ENCODE measurements at places on chromosomes 6 and 20.

DNA sequence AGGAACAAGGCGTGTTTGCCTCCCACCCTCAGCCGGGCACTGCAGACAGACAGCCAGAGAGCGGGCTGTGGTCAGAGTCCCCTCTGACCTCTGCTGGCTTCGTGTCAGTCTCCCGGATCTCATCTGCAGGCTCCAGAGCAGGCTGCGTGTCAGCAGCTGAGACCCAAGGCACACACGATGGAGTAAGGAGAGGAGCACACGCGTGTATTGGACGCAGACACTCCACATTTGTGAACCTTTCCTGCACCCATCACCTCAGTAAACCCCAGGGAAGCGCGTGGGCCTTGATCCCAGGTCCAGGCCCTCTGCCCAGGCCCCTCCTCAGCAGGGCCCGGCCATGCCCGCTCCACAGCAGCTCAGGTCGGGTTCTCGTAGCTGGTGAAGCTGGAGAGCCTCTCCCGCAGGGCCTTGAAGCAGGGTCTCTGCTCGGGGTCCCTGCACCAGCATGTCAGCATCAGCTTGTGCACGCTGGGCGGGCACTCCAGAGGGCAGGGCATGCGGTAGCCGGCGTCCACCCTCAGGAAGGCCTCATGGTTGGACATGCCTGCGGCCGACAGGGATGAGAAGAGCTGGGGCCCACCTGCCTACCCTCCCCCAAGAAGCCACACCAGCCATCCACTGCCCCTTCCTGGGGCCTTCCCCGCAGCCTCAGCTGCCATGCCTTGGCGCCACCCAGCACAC, 7.9 kb downstream of the PTK6 start:
- DNase-seq, result no peak

DNA sequence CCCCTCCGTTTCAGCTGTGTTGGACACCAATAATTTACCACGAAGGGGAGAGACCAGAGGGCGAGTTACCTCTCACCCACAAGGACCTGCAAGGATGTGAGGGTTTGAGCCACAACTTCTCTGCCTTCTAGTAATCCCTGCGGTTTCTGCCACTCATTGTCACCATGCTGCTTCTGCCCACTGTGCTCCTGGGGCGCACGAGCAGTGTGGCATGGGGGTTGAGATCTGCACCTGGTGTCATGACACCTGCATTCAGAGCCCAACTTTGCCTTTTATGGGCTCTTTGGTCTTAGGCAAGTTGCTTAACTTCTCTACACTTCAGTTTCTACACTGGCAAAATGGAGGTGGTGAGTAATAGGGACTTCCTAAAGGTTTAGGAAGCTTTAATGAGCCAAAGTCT, 84.9 kb downstream of the SOBP start:
- DNase-seq, result no peak

- DNase-seq, result no peak
Measured at GRCh38 chr6:13935190-13935880, 10.6 kb downstream of the RNF182 start.

DNA sequence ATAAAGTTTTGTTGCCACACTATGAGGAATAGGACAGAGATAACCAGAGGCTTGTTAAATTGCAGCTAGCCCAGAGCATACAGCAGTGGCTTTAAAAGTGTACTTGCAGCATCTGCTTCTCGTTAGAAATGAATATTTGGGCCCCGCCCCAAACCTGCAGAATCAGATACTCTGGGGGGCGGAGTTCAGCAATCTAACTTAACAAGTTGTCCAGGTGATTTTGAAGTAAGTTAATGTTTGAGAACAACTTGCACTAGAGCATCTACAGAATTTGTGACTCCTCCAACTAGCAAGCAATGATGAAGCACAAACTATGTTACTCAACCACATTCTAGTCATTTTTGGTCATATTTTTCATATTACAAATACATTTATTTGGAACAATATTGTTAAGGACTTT, 10.6 kb upstream of the SUPT3H start:
- DNase-seq, result no peak

DNA sequence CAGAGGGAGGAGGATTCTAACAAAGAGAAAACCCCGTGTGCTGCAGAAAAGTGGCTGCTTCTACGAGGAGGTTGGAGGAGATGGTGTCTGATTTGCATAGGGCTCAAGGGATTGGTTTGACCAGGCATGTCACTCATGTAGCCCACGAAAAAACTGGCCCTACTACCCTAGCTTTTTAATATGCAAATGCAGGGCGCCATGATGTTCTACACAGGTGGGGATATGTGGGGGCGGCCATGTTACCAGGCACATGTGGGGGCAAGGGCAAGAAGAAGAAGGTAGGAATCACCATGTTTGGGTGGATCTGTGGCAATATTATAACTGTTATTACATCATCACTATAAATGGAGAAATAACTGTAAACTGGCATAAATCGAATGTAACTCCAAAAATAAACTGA, 9.9 kb downstream of the KIAA1755 start:
- DNase-seq, result no peak

DNA sequence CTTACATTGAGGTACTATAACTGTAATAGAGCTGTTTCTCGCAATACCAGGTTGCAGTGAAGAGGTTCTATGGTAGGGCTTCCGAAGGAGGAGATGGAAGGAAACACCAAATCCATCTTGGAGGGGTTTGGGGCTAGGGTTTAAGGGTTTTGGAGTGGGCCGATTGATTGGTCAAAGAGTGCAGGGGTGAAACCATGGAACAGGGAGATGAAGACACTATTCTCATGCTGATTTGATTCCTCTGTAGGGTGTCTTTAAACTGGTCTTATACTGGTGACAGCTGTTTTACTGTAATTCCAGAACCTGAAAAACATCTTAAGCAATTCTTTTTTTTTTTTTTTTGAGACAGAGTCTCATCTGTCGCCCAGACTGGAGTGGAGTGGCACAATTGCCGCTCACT, 7.8 kb downstream of the SMIM13 start:
- no peak for DNase-seq

DNA sequence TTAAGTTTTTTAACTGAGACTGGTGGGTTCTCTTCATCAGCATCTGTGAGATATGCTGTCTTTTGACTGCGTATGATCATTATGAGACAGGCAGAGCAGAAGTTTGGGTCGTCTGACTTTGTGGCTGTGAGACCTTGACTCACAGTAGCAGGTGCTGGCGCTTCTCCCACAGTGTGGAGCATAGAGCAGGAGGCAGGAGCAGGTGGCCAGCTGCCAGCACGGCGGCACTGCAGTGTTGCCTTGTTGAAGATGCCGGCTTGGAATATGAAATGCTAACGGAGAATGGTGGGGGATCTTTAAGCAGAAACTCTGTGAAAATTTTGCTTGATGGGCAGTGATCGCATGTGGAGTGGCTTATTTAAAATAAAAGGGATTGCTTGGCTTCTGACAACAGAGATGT, 105.0 kb downstream of the TIAM2 start:
- no peak for DNase-seq

DNA sequence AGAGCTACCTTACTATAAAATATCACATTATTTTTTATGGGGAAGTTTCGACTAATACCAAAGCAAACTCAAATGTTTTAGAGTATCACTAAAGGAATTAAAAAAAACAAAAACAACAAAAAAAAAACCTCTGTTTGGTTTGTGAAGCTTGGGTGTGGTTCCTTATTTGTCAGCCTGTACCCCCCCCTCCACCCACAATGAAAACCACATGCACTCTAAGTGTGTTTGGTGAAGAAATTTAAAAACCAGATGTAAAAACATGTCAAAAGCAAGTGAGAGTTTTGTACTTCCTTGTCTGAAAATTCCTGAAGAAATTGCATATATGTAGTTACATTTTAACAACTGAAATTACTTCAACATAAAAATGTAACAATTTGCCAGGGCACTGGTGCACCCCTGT, 3.1 kb downstream of the STK38 start:
- DNase-seq, result no peak

GRCh38 chr6:80967609-80968008, 784.9 kb downstream of the TENT5A start:
- DNase-seq, result no peak

DNA sequence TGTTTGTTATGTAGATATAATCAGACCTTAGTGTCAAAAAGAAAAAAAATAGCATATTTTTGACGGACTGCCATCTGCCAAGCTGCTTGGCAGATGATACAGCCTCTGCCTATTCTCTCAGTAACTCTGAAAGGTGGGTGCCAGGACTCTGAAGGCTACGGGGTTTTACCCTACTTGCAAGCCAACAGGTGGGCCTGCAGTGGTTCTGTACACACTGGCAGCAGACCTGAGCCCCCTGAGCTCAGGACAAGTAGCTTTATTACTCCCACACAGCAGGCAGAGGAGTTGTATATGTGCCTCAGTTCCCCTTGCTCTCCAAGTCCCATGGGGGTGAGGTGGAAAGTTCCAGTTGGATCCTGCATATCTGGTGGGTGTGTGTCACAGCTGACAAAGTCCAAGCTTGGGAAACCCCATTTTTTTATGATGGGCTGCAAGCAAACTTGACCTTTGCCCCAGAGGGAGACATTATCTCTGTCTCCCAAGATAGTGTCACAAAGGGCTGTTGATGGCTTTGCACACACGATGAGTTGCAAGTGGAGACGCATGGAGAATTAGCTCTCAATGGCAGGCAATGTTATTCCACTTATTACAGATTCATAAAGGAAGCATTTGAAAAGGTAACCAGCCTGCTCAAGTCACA, 20.5 kb upstream of the AFDN start:
- DNase-seq, result no peak

Data from esophagus squamous epithelium (tissue), 5 donors.